ENCODE measurements at places on chromosomes 3 and 15. TPM values are rescaled to one million over a fixed set of nuclear protein-coding genes. Genes with fewer than 3 reads are reported as not detected.

DNA sequence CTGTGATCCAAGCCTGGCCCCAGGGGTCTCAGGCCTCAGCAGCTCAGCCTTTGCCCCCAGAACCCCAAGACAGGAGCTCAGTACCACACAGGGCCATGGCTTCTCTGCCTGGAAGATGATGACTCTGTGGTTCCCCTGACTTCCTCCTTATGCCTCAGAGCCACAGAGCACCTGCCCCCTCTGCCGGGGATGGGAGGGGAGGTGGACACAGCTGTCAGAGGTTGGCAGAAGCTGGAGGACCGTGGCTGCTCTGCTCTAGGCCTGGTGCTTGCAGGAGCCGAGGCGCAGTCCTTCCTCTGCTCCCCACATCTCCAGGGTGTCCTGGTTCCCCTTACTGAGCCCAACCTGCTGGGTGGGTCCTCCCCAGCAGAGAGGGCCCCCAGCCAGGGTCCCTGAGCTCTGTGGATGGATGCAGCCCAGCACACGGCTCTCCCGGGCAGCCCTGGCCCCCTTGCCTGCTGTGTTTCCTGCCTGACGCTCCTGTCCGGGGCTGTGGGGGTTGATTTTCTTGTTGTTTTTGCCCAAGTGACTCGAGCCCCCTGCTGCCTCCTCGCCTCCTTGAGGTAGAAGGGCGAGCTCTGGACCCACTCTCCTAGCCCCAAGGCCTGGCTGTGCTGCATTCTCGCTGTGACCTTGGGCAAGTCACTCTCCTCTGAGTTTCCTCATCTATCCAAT, 36.6 kb downstream of the PSTPIP1 start:
- no peak for DNase-seq

DNA sequence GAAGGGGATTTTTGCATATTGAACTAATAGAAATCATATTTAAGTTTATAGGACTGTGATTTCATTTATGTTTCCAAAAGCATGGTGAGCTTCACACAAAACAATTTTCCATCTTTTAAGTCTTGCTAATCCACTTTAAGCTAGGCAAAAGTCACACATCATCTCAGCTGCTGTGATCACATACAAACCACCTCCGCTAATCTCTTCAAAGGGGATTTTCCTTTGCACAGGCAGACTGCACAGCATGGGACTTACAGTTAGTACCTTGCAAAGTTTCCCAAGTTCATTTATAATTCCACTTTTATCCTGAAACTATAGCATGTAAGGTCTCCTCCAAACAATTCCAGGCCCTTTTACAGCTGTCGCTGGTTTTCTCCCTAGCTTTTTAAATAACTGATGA, 225.1 kb upstream of the CNTN3 start:
- no peak for DNase-seq

GRCh38 chr3:65024148-65024547, 336.3 kb upstream of the ADAMTS9 start:
- DNase-seq, result no peak

DNA sequence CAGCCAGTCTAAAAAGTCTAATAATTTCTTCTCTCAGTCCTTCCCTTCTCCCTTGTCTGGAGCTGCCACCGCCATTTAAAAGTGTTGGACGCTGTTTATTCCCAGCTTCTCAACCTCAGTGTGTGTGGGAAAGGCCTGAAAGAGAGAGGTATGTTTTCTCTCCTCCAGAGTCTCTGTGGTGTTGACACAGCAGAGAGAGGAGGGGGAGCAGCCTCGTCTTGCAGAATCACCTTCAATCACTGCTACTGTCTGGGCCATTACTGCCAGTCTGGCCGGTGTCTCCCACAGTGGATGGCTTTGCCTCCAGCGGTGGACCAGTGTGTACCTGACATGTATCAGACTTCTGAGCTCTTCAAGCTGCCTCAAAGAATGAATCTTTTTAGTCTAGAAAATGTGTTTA, 101.4 kb upstream of the TRIM42 start:
- no peak for DNase-seq

GRCh38 chr15:95558131-95558530, 772.4 kb upstream of the NR2F2 start:
- no peak for DNase-seq

DNA sequence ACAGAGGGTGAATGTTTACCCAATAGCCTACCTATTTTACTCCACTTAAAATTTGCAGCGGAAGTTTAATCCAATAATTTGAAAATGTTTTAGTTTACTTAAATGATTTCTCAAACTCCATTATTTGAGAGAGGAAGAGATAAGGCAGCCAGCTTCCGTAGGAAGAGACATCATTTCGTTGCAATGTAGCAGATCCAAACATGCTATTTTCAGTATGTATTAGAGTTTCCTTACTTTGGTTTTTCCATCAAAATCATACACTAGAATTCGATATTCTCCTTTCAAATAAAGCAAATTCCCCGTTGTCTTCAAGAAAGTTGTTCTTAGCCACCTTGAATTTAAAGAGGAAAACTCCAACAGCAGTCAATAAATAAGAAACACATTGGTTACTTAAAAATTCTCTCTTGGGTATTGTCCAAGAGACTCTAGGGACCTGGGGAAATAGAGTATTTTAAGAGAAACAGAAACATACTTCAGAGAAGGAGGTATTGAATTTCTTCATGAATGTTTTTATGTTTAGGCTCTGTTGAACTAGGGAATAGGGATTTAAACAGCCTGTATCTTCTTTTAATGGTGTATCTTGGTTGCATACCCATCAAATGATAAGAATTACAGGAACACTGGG, 324.5 kb upstream of the GBE1 start:
- DNase-seq, result no peak

- no peak for DNase-seq
Observed at GRCh38 chr3:34066328-34066727, 267.9 kb downstream of the PDCD6IP start.

DNA sequence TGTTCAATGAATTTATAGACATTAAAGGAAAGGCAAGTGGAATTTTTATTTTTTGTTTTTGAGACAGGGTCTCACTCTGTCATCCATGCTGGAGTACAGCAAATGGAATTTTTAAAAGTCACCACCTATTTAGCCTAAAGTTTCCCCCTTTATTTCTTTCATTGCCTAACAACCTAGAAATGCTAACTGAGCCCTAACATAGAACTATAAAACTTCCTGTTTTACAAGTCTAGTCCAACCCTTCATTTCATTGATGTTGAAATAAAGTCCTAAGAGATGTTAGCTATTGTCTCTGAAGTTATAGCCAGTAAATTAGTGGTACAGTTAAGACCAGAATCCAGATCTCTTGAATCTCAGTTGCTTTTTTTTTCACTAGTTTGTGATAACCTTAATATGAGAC, 39.0 kb downstream of the MAPK6 start:
- DNase-seq, result no peak

DNA sequence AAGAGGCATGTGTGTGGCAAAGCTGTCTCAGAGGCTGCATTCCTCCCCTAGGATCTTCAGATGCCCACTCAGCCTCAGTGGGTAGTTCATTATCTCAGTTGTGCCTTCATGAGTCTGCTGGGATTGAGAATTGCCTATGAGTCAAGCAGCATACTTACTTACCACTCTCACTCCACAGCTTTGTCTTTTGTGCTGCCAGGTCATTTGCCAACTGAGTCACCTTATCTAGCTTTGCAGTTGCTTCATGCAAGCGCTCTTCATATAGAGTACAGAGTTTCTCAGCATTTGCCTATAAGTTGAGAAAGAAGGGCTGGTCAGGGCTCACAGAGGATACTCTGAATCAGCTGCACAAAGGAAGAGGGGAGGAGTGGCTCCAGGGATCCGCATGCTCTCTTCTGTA, 89.5 kb downstream of the MYH15 start:
- no peak for DNase-seq

GRCh38 chr15:95636107-95636506, 694.4 kb upstream of the NR2F2 start:
- no peak for DNase-seq

DNA sequence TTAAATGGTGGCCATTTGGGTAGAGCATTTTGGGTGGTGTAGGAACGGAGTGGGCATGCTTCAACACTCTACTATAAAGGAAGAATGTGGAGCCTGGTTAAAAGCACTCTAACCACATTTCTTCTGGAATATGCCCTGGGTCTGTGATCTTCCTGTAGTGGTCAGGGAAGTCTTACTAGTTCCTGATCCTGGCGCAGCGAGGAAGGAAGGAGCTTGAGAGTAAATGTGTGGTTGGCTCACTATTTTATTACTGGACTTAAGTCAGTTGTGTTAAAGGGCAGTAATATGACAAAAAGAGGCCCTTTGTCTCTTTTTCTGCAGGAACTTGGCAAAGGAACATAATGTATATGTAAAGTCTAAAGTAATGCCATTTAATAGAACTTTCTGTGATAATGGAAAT, 197.6 kb upstream of the ZPLD1 start:
- DNase-seq, result no peak

- DNase-seq, result no peak
Observed at GRCh38 chr3:100221159-100221558, 39.6 kb upstream of the TBC1D23 start.

DNA sequence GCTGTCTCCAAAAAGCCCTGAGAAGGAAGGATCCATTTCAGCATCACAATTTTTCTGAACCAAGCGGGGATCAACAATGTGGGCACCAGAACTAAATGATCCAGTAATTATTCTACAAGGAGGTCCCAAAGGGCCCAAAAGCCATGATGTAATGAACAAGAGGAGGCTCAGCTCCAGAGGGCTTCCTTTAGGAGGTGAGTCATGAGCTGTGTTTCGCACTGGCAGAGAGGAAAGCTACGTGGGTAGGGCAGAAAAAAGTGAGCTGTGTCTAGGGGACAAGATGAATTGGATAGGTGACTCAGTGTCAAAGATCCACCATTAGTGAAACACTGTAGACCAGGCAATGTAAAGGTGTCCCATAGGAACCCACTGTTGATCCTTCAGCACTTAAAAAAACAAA, 113.4 kb downstream of the RORA start:
- no peak for DNase-seq

DNA sequence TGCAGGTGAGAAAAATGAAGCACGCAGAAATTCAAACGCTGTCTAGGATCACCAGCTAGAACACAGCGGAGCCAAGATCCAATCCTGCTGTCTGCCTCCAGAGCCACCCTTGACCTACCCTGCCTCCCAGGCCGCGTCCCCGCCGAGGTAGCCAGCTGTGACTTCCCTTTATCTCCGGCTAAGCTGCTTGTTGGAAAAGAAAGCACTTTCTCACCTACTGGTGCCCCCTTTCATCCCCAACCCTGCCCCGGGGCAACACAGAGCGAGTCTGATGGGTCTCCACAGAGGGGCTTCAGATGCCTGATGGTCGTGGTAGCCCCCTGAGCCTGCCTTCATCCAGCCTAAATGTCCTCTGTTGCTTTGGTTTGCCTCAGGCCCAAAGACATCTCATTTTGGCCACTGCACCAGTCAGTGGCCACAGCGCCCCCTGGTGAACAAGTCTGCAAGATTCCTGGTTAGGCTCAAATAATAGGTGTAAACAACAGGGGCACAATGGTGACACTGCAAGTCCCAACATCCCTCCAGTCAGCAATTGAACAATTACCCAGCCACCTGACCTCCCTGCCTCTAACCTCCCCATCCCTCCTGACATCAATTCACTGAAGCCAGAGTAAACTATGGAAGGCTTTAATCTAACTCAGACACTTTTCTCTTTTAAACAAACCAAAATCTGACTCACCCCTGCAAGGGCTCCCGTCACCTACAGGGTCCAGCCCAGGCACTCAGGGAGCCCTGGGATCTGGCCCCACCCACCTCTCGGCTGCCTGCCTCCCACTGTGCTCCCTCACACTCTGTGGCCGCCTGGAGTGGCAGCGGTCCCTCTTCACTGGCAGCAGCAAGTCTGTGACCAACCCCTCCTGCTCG, 27.3 kb upstream of the BCL2L10 start:
- peak; percentile 95 for DNase-seq

DNA sequence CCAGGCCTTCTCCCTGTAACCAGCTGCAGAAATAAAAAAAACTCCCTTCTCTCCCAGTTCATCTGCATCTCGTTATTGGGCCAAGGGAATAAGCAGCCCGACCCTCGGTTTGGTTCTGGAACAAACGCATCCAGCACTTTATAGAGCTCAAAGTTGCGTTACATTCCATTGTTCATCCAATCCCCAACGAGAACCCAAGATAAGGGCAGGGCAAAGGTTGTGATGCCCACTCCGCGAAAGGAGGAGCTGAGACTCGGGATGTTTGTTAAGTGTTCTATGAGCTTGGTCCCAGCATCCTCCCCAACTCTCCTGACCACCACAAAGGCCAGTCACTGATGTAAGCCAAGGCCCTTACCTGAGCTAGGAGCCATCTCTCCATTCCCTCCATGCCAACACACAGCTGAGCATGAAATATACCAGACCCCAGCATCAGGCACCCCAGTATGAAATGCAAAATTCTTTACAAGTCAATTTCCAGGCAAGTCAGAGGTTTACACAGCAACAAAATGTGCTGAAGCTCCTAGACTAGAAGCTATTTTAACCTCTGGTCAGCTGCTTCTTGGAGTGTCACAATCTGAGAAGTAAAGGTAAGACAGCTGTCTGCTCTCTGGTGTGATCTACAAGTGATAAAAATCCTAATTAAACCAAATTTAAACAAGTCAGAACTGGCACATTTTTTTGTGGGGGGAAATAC, 17.9 kb downstream of the CCDC12 start:
- no peak for DNase-seq

DNA sequence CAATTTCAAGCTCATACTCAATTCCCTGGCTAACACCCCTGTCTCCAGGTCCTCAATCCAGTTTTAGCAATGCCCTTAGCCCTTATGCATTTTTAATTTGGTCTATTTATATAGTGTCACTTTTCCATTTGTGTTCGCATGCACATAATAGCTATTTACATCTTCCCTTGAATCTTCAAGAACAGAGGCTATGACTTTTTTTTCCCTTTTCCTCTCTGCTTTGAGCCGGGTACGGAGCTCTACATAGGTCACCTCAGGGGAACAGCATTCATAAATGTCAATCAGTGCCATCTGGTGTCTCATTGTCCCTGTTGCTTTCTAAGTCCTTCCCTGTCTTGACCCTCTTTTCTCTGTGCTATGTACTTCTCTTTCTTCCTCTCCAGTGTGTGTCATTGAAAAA, 26.5 kb upstream of the ACTC1 start:
- no peak for DNase-seq

GRCh38 chr3:105806359-105806758, 62.5 kb downstream of the CBLB start:
- no peak for DNase-seq

- peak; percentile 89 for DNase-seq
Observed at GRCh38 chr3:37668818-37669610, 192.7 kb upstream of the CTDSPL start.

CPNE9 gene
- total RNA-seq, result 1.6 TPM

DZIP1L gene
- total RNA-seq, result 10.9 TPM

GOLGA8R gene
- total RNA-seq, result 0.91 TPM

ZNF502 gene
- total RNA-seq, result 2.8 TPM

MAGI1 gene
- 71.6 TPM for total RNA-seq

POPDC2 gene
- total RNA-seq, result 1.6 TPM

DUOXA2 gene
- total RNA-seq, result not detected

All from lower leg skin (tissue), 4 donors.